Motor neuron (in vitro differentiated cells): ENCODE measurements at places on chromosomes 11 and 22. TPM values are rescaled to one million over a fixed set of nuclear protein-coding genes. Genes with fewer than 3 reads are reported as not detected.

Gene PHETA2
- 14.3 and 16.1 TPM in 2 replicates for total RNA-seq

Gene LRP5
- total RNA-seq: 4.8 and 5.3 TPM in 2 replicates

Gene OR5B21
- not detected in 2 replicates for total RNA-seq

Gene TIMP3
- total RNA-seq: 11.8 and 11.9 TPM in 2 replicates

Gene MOV10L1
- 0.49 and 0.76 TPM in 2 replicates for total RNA-seq

Gene SLC35F2
- 3.3 and 3.7 TPM in 2 replicates for total RNA-seq

Gene OR52R1
- not detected in 2 replicates for total RNA-seq

Gene RIC3
- total RNA-seq: 41.1 and 41.6 TPM in 2 replicates

Gene CYB5R2
- 11.0 and 12.4 TPM in 2 replicates for total RNA-seq

Gene SLC15A3
- total RNA-seq: 6.2 and 7.2 TPM in 2 replicates

Gene APOL1
- 0.09 and 0.16 TPM in 2 replicates for total RNA-seq

Gene SMIM35
- total RNA-seq: 0.09 and 0.21 TPM in 2 replicates

Gene BATF2
- 1.0 and 1.5 TPM in 2 replicates for total RNA-seq

Gene TRIM5
- 13.4 and 16.9 TPM in 2 replicates for total RNA-seq

Gene DDTL
- 1.7 and 2.4 TPM in 2 replicates for total RNA-seq

Gene ROBO4
- 3.9 TPM in 1 of 2 replicates, not detected in the other for total RNA-seq

Gene NPTXR
- total RNA-seq: 6.0 and 8.0 TPM in 2 replicates

Gene DAGLA
- total RNA-seq: 3.2 and 3.5 TPM in 2 replicates

Gene IFTAP
- total RNA-seq: 31.2 and 58.4 TPM in 2 replicates

Gene HBB
- total RNA-seq: 0.71 TPM in 1 of 2 replicates, not detected in the other

Gene LRRC74B
- total RNA-seq: 0.21 and 0.27 TPM in 2 replicates

Gene SYT12
- total RNA-seq: 0.22 and 0.76 TPM in 2 replicates

Gene INSC
- 4.2 and 5.3 TPM in 2 replicates for total RNA-seq

Gene ADAMTS15
- total RNA-seq: 3.2 TPM in 2 replicates

Gene HPX
- total RNA-seq: 6.3 and 7.1 TPM in 2 replicates

Gene LRRC10B
- total RNA-seq: 2.6 and 3.3 TPM in 2 replicates

Gene DRD2
- total RNA-seq: 0.13 and 1.4 TPM in 2 replicates

Gene OR8D1
- total RNA-seq: 0.13 TPM in 1 of 2 replicates, not detected in the other

Gene MYOD1
- 0.24 TPM in 1 of 2 replicates, not detected in the other for total RNA-seq

Gene POU2AF2
- not detected in 2 replicates for total RNA-seq

Gene OR2AG1
- total RNA-seq: 0.24 and 0.47 TPM in 2 replicates

Gene SMARCB1
- 135 and 157 TPM in 2 replicates for total RNA-seq

Gene SLN
- total RNA-seq: not detected in 2 replicates

Gene C22orf42
- total RNA-seq: 2.6 and 3.0 TPM in 2 replicates

Gene ZC3H12C
- 7.6 and 8.1 TPM in 2 replicates for total RNA-seq

Gene FREY1
- 1.7 and 1.8 TPM in 2 replicates for total RNA-seq

Gene CRYBB3
- total RNA-seq: not detected in 2 replicates

Gene GPHA2
- total RNA-seq: 0.41 TPM in 1 of 2 replicates, not detected in the other

Gene MUC5B
- total RNA-seq: 0.27 and 0.29 TPM in 2 replicates

Gene SCGB1D4
- not detected in 2 replicates for total RNA-seq

Gene C22orf31
- 0.40 TPM in 1 of 2 replicates, not detected in the other for total RNA-seq
